DMS53 (cell line): ENCODE measurements at places on chromosomes 1 and 21.

DNA sequence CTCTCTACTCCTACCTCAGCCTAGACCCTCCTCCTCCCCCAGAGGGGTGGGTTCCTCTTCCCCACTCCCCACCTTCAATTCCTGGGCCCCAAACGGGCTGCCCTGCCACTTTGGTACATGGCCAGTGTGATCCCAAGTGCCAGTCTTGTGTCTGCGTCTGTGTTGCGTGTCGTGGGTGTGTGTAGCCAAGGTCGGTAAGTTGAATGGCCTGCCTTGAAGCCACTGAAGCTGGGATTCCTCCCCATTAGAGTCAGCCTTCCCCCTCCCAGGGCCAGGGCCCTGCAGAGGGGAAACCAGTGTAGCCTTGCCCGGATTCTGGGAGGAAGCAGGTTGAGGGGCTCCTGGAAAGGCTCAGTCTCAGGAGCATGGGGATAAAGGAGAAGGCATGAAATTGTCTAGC is 21.6 kb upstream of the VPS13D start:
- no peak for DNase-seq

GRCh38 chr21:36446301-36446700 is 33.6 kb downstream of the CLDN14 start:
- no peak for DNase-seq

- DNase-seq, result peak; percentile 81
Observed at GRCh38 chr1:155324717-155325602, 4.3 kb downstream of the RUSC1 start.

DNA sequence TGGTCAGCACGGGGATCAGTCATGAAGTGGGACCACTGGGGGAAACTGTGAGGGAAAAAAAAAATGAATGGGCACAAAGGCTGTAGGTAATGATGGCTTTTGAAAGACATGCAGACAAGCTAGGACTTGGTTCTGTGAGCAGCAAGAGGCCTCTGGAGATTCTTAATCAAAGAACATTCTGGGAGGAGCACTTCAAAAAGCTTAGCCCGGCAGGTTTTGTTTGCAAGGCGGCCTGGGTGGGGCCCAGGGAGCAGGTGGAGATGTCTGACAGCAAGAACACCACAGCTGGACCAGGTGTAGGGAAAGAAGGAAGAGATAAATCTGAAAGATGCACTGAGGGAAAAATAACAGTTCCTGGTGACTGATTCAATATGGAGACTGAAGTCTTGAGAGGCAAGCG is 6.0 kb downstream of the TEX35 start:
- peak; percentile 17 for DNase-seq

DNA sequence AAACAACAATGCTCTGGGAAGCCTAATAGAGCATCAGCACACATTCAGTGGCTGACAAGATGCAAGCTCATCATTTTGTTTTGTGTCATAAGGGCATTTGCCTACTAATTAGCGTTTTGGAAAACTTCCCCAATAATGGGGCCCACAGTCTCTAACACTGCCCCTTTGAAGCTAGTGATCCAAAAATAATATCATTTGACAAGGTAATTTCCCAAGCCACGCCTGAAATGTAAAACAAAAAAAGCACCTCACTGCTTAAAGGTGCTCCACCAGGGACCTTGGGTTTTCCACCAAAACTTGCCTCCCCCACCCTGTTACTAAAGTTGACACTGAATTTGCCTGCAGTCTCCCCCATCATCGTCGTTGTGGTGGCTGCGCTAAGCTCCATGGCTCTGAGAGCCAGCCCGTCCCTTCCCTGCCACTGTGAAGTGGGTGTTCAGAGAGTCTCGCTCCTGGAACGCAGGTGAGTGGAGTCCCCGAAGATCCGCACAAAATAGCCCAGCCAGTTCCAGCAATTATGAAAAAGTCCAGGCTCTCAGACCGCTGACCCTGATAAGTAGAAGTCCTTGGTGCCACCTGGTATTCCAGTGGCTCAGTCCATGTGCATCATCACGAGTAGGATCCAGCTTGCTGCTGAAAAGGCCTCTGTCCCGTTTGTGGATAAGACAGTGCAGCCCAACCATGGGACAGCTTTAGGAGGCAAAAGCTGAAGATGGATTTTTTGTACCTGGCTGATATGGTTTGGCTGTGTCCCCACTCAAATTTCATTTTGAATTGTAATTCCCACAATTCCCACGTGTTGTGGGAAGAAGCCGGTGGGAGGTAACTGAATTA is 52.2 kb downstream of the RAB3GAP2 start:
- DNase-seq, result no peak

GRCh38 chr21:42531771-42532170 is 18.1 kb downstream of the SLC37A1 start:
- DNase-seq, result no peak

- no peak for DNase-seq
Observed at GRCh38 chr1:36982709-36983108, 51.6 kb downstream of the GRIK3 start.
